ENCODE measurements at places on chromosomes 6 and 20.

DNA sequence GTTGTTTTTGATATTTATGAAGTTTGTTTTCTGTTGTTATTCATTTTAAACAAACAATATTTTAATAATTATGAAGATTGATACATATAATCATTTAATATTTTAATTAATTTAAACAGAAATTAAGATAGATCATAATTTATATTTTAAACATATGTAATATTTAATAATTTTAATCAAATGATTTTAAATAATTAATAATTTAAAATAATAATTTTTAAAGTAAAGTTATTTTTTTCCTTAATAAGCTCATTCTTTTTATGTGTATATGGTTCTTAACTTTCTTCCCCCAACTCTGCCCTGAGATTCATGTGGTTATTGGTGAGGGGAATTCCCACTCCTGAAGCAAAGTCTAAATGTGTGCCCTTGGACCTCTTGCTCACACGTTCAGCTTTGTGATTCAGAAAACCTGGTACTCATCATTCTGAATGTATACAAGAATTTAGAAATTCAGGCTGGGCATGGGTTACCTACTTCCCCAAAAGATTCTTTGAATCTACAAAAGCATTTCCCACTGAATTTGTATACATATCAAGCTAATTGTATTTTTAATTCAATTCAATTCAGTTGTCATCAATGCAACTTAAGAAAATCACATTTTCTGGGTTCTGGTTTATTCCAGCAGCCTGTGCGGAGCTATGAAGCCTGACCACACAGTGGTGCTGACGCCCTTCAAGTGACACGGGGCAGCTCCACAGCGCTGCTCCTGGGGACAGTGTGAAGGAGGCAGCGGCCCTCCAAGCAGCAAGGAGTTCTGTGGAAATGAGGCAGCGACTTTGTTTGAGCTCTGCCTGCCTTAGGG, 168.9 kb upstream of the UST start:
- DNase-seq, result peak; percentile 76

DNA sequence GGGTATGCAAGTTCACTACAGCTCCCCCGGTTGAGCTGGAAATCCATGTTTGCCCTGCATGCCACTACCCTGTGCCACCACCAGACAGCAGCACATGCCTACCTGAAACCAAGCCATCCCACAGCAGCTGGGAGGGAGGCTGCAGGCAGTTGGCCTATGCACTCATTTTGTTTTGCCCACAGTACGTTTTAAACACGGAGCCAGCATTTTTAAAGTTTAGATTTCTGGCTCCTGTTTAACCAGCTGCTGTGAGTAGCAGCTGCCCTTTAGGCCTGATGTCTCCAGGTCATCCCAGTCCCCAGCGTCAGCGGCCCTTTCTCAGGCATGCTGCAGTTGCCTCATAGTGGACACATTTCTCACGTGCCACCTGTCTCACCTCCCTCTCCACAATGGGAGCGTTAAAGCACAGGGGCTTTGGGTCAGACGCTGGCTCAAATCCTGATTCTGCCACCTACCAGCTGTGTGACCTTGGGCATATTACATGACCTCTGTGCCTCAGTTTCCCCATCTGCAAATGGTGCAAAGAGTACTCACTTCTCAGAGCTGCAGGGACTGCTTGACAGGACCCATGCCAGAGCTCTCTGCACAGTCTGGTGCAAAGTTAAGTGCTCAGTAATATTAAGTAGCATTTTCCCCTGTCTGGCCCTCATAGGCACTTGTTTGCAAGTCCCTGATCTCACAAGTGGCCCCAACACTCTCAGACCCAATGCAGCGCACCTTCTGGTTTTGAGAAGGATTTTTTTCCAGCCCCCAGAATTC, 8.2 kb upstream of the UBE2V1 start:
- DNase-seq, result peak; percentile 70

- no peak for DNase-seq
Observed at GRCh38 chr6:9173229-9173628, 737.9 kb upstream of the SLC35B3 start.

- DNase-seq, result no peak
Observed at GRCh38 chr20:17856024-17856564, 112.5 kb downstream of the SNX5 start.

DNA sequence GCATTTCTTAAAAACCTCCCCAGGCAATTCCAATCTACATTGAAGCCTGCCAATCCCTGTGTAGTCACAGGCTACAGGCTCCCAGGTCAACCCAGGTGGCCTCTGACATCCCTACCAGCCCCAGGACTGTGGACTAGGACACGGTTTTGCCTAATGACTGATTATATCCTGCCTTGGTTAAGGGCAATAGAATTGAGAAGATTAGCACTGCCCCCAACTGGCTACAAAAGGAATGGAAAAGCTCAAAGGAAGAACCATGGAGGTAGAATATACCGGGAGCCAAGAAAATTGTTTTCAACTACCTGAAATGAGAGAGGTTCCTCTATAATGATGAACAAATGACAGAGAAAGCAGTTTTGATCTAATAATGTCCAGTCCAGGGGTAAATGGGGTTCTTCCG, 421.1 kb upstream of the AGPAT4 start:
- DNase-seq, result peak; percentile 6

DNA sequence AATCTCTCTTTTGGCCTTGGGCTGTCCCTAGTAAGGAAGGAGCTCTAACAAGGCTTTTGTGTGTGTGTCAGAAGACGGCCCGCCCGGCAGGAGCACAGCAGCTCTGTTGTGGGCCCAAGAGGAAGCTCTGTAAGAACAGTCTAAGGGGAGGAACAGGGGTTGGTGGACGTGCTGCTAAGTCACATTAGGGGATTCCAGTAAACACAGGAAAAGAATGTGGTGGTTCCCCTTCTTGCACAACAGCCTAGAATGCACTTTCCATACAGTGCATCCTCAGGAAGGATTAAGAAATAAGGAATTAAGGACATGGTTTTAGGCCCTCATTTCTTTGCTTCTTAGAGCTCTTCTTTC, 114.5 kb downstream of the RNF144B start:
- DNase-seq, result no peak

GRCh38 chr20:1164871-1165270, 19.9 kb downstream of the TMEM74B start:
- DNase-seq, result no peak

DNA sequence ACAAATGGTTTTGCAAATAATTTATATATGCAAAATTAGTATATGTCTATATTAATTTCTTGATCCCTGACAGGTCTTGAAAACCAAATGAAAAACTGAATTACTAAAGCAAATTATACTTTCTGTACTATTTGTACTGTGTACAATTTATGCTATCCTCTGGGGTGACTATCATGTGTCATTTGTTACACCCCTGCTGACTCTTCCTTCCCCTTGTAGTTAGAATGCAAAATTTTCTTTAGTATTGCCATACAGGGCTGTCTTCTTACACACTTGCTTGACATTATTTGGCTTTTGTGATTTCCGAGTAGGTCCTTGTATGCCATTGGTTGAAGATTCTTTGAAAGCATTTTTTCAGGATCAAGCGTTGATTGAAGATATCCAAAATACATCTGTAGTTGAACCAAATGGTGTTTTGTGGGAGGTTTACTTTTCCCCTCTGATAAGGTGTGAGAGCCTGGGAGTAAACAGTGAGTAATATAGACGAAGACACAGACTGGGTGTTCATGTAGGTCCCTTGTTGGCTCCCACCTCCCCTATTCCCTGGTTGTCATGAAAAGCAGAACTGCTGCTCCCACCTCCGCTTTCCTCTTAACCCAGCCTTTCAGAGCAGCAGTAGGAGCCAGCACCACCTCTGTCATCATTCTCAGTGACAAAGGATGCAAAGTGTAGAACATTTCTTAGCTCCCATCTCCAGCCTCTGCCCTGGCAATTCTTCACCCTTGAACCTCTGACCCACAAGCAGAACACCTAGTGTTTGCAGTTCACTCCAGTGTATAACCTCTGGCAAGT, 29.0 kb downstream of the NCOA7 start:
- DNase-seq, result no peak

DNA sequence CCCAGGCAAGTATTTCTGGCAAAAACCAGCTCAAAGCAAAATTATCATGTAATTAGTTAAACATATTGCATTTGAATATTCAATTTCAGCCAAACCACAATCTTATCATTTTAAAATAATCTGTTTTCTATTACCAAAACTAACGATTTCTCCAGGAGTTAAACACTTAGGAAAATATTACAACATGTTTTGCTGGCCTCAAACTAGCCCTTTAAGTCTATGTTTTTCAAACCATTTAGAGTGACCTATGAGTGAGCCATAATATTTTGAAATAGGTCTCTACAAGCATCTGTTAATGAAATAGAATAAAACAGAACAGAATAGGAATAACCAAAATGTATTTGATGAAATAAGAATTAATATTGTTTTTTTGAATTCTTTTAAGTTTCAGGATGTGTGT, 370.9 kb downstream of the COL12A1 start:
- DNase-seq, result no peak

DNA sequence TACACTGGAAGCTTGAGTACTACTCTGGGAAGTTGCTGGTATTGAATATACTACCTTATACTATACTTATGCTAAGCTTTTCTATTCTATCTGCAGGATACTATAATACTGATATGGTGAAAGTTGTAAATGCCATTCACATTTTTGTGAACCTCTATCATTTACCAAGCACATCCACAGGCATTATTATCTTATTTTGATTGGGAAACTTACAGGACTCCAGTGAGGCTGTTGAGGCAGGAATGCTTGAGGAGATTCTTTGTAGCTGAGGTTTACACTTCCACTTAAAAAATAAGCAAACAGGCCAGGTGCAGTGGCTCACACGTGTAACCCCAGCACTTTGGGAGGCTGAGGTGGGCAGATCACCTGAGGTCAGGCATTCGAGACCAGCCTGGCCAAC, 442.9 kb downstream of the QKI start:
- no peak for DNase-seq

DNA sequence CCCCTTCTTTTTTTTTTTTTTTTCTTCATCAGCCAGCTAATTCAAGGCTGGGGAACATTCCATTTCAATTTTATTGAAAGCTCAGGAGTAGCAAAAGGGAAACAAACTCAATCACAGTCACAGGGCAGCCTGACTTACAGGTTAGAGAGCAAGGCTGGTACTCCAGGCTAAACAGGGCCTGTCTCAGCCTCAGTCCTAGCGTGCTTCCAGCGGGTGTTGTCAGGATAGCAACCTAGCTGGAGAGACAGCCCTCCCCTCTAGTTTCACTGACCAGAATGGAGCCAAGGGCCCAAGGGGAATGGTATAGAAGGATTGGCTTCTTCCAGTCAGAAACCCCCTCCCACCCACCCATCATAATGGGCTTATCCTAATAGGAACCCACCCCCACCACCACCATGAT, 132.9 kb downstream of the PXDC1 start:
- DNase-seq, result no peak

GRCh38 chr6:8177721-8178120, 75.4 kb upstream of the EEF1E1 start:
- DNase-seq, result no peak

DNA sequence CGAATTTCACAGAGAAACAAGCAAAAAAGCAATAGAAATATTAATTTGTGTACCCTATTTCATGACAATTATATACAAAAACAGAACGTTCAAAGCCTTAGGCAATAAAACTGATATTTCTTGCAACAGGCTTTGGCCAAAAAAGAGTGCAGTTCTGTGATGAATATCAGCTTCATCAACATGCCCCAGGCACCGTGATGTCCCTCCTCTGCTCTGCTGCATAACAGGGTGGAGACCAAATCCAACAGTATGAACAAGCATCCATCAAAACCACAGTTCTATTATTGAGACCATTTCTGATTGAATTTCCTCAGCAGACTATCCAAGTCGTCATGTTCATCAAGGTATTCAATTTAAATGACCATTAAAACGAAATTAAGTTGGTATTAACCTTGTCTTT, 722.6 kb upstream of the NRSN1 start:
- no peak for DNase-seq

GRCh38 chr20:48196486-48196885, 411.2 kb upstream of the SULF2 start:
- DNase-seq, result no peak

DNA sequence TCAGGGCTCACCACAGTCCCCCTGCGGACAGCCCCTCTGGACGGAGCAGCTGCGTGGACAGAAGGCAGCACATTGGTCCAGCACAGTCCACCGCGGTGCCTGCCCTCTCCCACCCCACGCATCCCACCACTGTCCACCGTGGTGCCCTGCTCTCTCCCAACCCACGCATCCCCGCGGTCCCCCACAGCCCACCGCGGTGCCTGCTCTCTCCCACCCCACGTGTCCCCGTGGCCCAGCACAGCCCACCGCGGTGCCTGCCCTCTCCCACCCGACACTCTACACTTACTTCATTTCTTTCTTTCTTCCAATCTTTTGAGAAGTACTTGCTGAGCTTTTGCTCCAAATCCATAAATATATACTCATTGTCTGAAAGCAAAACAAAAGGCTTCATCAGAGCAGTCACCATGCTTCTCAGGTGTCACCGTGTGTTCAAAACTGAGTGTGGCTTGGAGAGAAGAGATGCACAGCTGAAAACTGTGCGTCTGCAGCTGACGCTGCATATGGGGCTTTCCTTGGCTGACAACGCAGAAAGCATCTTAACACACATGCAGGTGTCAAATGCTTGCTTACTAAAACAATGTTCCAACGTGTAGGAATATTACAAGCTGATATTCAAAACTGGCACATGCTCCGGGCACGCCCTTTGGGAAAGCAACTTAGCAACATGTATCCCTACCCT, 11.8 kb downstream of the FRMD1 start:
- no peak for DNase-seq

DNA sequence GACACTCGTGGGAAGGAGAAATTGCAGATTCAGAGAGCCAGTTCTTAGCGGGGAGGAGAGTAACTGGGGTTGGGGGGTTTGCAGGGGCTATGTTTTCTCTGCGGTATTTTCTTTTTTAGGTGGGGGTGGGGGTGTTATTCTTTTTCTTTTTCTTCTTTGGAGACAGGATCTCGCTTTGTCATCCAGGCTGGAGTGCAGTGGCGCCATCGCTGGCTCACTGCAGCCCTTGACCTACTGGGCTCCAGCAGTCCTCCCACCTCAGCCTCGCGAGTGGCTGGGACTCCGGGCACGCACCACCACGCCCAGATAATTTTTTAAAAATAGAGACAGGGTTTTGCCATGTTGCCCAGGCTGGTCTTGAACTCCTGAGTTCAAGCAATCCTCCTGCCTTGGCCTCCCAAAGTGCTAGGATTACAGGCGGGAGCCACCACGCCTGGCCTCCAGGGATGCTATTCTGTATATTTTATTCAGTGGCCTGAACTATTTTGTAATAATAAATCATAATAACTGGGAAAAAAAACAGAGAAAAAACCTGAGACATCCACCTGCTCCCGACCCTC, 57.3 kb downstream of the UBE2V1 start:
- no peak for DNase-seq

DNA sequence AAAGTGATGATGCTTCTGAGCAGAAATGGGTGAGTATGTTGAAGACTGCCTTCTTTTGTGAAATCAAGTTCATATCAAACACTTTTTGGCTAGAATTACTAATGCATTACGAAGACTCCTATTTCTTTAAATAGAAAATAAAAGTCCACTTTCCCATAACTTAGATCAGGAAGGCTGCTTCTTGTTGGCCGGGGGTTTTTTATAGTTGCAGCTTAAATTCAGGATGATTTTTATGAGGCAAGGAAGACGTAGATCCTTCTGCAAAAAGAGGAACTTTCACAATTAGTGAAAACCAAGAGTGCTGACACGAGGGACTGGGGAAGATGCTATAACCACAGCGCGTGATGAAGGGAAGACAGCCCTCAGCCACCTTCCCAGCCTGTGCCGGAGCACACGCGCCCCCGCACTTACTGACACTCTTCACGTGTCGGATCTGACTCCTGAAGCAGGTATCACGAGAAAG, 206.1 kb upstream of the PRDM1 start:
- DNase-seq, result no peak

- peak; percentile 93 for DNase-seq
Observed at GRCh38 chr20:31606804-31607639, 1.9 kb downstream of the ID1 start.

GRCh38 chr6:118307581-118307980, 240.5 kb upstream of the PLN start:
- no peak for DNase-seq

All from cerebellar cortex (tissue), 1 donor.